ENCODE measurements at places on chromosomes 2 and 18.

DNA sequence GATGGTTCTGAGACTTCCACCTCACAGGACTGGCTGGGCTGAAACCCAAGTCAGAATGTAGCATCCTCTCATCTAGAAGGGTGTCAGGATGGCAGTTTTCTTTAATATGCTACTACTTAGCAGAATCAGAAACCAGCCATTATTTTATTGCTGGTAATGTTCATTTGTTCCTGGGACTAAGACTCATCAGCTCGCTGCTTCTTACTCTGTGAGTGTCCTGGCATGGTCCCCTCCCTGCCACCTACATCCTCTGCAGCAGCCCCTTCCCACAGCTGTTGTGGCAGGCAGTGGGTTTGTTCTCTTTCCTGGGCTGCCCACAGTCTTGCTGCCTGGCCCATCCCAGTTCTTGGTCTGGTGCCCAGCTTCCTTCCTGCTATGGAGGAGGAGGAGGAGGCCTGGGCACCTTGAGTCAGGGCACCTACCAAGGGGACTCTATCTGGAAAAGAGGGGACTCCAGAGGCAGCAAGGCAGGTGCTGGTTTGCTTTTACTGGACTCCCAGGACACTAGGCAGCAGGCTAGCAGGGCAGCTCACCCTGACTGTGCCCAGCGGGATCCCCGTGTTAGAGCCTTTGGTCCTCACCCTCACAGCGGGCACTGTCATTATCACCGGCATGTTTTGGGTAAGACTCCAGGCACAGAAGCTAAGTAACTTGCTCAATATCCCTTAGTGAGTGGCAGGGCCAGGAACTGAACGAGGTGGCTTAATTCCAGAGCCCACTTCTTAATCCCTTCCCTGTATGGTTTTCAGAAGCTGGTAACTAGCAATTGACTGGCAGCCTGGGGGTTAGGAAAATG, 62.1 kb downstream of the LRRFIP1 start:
- peak; percentile 48 for DNase-seq

DNA sequence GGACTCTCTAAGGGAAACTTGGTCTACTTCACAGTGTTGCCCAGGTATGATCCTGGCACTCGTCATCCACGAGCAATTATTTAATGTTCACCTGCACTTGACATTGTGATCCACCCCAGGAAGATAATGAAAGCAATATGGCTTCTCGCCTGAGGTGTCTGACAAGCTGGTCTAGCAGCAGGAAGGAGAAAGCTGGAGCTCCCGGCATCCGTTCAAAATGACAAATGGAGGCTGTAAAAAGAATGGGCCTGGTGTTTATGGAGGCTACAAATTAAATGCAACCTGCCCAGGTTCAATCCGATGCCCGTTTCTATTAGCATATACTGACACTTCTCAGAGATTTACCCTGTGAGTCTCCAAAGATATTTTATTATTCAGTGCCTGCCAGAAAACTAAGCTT, 317.6 kb downstream of the CTNNA2 start:
- no peak for DNase-seq

DNA sequence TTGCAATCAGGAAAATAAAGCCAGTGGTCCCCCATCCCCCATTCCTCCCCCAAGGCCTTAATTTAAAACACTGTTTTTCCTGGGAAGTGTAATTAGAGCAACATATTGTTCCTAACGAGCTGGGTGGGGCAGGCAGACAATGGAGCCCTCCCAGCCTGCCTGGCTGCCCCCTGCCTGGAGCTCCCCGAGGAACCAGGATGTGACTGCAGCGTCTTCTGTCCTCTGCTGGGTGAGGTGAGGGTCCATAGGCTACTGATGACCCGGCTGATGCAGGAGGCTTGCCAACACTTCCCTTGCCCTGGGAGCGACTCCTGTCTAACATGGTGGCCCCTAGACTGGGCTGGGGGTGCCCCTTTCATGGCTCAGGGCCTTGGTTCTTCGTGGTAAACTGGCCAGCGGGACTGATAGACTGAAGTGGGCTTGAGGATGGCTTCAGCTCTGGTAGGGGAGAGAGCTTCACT, 152.4 kb downstream of the DYSF start:
- no peak for DNase-seq

DNA sequence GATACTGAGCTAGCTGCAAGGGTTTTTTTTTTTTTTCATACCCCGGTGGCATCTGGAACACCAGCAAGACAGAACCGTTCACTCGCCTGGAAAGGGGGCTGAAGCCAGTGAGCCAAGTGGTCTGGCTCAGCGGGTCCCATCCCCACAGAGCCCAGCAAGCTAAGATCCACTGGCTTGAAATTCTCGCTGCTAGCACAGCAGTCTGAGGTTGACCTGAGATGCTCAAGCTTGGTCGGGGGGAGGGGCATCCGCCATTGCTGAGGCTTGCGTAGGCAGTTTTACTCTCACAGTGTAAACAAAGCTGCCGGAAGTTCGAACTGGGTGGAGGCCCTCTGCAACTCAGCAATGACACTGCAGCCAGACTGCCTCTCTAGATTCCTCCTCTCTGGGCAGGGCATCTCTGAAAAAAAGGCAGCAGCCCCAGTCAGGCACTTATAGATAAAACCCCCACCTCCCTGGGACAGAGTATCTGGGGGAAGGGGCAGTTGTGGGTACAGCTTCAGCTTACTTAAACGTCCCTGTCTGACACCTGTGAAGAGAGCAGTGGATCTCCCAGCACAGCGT, 5.1 kb upstream of the MIB1 start:
- DNase-seq = peak; percentile 77

DNA sequence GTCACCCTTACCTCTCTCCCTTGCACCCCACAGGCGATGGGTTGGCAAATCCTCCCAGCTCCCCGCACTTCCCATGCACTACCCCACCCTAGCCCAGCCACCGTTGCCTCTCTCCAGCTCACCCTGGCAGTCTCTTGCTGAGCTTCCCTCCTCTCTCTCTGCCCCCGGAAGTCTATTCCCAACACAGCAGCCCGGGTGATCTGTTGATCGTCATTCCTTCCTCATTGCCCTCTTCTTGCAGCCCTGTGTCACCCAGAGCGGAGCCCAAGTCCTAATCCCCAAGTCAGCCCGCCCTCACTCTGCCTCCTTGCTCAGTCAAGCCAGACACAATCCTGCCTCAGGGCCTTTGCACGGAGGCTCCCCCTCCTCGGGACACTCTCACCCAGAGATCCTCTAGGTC, 55.2 kb downstream of the CIB4 start:
- DNase-seq = no peak

DNA sequence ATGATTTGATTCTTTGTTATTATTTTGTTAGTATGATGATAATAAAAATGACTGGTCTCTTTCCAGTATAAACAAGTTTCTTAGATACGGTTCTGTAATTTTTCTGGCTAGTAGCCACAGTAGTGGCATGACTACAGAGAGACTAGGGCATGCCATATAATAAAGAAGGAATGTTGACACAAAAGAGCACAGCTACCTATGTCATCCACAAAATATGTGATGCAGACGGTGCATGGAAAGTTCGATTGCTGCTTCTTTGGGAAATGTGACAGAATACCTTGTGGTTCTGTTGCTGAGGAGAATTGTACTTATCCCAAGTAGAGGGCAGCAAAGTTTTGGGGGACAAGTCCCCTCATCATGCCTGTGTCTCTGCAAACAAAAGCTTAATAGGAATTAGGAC, 26.1 kb upstream of the SETBP1 start:
- DNase-seq = no peak

DNA sequence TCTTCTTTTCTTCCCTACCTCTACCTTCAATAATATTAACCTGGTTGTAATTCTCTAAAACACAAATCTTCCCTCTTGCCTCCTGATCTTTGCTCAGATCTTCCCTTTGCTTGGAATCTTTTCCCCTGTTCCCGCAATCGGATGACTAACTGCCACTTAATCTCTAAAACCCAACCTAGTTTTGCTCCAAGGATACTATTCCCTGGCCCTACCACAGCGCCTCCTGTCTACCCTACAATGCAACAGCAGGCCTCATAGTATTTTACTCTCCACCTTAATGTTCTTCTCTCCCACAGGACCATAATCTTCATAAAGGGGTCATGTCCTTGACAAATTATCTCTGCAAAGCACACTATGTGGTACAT, 246.8 kb upstream of the TNP1 start:
- no peak for DNase-seq

DNA sequence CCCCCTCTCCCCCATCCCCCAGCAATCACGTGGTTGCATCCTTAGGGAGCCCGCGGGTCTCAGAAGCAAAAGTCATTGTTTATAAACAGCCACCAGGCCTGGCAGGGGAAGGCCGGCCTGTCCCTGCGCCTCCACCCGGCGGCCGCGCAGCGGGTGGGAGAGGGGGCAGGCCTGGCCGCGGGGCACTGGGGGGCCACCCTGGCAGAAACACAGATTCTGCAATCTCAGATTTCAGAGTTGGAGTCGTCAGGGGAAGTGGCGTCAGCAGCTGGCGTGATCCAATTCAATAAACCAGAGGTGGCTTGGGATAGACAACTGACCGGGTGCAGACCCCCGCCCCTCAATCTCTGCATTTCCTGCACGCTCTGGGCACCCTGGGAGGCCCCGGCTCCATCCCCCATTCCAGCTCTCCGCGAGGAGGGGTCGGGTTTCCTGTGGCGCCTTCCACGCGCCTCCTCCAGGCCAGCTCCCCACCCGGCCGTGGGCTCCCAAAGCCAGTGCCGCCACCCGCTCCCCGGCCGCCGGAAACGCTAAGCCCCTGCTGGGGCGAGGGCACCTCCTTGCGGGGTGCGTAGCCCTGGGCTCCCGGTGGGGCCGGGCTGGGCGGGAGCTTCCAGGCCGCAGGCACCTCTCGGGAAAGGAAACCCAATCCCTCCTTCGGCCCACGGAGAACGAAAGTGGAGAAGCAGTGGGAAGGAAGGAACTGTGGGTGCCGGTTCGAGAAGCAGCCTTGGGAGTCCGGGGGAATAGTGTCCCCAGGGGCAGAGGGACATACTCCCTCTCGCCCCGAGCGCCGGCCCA, 1.1 kb downstream of the BIN1 start:
- no peak for DNase-seq

GRCh38 chr2:158688721-158689120, 106.4 kb upstream of the DAPL1 start:
- no peak for DNase-seq

GRCh38 chr2:218569038-218569431, 396 bp downstream of the CNOT9 start:
- DNase-seq = peak; percentile 83

DNA sequence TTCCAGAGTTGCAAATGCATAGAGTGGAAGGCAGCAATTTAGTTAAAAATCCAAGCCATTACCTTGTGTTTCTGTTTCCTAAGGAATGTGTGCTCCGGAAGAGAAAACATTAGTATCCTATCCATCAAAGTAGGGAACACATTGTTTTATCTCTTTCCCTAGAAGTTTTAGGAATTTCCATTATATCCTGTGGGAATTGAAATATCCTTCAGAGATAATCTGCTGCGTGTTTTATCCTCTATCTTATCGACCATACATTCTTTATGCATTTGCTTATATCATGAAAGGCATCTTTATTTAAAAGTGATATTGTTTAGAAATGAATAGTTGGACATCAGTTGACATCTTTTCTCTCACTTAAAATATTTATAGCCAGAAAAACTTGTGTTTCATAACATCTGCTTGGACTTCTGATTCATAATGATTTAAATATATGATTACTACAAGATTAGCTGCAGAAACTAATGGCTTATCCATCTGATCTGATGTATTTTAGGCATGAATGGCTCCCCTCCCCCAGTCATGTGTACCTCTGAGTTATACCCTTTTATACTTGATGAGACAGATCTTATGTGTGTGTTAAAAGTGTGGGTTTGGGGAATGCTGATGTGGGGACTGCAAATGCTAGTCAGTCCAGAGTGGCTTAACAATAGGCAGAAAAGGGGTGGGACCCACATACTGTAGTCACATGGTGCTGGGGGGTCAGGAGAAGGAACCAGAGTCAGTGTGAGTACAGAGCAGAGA, 136.2 kb upstream of the ARHGAP28 start:
- no peak for DNase-seq

GRCh38 chr2:18156421-18156820, 278.0 kb downstream of the KCNS3 start:
- DNase-seq = no peak

- DNase-seq = no peak
Observed at GRCh38 chr2:196836440-196836839, 27.3 kb upstream of the C2orf66 start.

DNA sequence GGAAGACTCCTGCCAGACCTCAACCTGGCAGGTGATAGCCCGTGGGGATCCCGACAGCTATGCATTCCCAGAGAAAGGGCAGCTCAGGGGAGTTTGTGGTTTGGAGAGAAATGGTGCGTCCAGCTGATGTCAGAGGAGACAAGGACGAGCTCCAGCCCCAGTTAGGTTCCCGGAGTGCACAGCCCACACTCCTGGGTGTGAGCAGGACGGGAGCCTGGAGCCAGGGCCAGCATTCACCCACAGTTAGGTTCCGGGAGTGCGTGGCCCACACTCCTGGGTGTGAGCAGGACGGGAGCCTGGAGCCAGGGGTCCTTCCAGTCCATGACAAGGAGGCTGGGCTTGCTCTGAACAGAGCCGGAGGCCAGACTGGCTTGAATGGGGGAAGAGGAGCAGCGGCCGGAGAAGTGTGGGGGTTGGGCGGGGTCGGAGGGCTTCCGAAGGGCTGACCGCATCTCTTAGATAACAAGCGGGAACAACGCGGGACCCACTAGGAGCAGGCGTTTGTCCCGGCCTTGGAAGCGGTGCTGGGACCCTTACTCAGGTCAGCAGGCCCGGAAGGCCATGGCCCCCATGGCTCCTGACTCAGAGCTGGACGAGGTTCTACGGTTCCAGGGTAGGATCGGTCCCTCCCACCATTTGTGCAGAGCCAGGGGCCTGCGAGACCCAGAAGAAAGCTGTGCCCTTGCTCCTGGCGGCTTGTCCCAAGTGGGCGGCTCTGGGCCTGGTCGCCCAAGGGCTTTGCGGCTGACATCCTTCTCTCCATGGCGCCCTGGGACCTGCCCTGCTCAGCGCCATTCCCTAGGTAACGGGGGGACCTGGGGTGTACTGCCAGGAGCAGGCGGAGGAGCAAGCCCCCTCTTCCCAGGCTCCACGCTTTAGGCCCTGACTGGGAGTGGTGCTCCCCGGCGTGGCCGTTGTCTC, 185.6 kb downstream of the RTP5 start:
- DNase-seq = no peak

- DNase-seq = no peak
Observed at GRCh38 chr2:192487636-192488035, 292.9 kb upstream of the TMEFF2 start.

DNA sequence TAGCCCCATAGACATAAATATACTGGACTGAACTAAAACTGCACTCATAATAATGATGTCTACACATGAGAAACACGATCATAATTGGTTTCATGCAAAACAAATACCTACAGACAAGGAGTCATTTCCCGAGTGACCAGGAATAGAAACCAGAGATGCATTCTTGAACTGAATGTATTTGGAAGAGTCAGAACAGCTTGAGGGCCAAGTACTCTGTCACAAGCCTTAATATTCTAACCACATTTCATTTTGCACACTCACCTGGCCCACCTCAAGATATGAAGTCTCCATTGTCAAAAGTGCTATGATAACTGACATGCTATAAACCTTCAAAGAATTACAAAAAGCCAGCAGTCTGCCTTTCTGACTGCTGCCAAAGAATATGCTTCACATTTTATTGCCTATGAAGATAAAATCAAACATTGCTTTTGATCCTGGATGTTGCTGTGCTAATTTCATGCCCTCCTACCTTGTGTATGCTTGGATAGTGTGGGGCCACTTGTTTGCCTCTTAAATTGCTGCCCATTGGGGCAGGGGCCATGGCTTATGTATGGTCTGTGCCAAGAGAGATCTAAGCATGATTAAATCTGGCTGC, 18.9 kb upstream of the ASAP2 start:
- no peak for DNase-seq
